Activated gamma-delta T cell treated with anti-CD3 and anti-CD28 coated beads, Interleukin-2, amount 50 U/mL, for 16 hours (primary cell): ENCODE measurements at places on chromosomes 12 and 14.

DNA sequence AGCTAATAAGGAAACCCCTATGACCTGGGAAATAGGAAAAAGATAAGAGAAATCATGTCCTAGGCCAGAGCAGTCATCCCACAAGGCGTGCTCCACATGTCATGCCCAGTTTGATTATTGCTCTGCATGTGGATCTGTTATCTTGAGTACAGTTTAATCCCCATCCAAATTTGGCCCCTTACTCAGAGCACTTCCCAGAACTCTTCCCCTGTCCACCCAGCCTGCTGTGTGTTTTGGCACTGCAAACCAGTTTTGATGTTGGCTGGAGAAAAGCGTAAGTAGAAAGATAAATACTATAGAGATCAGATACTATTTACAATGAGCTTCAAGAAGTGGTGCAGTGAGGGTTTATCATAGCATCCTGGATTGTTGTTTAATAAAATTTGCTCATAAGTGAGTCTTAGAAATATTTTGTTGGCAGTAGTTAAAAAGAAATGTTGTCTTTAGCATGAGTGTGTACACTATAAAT, 83.8 kb downstream of the PTPRB start:
- no peak for DNase-seq

DNA sequence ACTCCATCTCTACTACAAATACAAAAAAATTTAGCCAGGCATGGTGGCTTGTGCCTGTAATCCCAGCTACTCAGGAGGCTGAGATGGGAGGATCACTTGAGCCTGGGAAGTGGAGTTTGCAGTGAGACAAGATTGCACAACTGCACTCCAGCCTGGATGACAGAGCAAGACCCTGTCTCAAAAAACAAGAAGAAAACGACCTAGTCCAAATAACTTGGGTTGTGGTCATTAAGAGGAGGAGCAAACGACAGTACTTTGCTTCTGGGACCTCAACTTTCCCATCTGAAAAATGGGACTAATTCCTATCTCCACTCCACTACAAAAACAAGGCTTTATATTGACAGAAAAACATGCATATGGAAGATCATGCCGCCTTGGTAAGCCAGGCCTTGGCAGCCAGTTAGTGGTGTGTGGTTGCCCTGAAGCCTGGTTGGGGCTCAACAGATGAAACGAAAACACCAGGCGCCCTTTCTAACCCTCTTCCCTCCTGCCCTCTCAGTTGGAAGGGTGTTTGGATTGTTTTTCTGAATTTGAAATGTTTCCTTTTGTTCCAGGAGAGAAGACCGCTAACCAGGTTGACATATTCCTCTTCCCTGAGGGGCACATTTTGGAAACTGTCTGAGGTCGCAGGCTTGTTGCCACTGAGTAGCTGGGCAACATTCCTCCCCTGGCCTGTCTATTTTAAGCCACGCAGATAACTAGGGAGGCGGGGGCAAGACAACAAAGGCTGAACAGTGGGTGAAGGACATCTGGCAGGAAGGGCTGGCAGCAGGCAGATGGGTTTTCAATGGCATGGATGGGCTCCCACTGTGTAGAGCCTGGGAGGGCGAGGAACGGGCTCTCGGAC, 13.7 kb upstream of the VPS37B start:
- no peak for DNase-seq

DNA sequence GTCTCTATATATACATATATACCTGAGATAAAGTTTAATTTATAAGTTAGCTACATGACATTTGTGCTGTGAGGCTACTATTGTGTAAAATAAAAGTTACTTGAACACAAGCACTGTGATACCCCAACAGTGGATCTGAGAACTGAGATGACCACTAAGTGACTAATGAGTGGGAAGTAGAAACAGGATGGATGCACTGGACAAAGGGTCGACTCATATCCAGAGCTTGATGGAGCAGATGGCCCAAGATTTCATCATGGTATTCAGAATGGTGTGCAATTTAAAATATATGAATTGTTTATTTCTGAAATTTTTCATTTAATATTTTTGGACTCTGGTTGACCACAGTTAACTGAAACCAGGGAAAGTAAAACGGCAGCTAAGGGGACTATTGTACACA, 908.6 kb upstream of the MDGA2 start:
- no peak for DNase-seq

- DNase-seq: peak; percentile 28
These were observed 48.4 kb upstream of the FOS start for GRCh38 chr14:75230140-75230792.

DNA sequence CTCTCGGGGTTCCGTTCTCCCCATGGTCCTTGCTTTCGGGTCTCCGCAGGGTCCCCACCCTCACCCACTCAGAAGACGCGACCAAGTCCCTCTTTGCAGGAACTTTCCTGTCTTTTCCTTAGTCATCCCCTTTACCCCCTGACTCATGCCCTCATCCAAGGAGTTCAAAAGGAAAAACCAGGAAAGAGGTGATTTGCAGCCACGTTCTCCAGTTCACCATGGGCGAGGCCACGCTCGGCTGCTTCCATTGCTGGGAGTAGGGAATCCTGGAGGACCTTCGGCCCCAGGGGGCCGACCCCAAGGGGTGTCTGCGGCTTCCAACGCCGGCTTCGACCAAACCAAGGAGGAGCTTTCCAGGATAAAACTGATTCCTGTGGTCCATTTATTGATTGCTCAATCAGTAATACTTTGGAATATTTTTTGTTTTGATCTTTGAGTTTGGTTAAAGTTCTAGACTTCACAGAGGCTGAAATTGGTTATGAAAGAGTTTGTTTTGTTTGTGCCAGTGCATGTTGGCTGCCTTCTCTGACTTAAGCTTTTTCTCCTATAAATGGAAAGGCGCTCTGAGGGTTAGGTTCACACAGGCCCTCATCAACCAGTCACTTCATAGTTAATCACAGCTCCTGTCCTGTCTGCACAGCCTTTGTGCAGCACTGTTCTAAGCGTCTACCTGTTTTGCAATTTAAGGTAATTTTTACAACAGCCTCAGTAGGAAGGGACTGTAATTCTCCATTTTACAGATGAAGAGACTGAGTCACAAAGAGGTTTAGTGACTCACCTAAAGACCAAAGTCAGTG, 827 bp downstream of the ALDH2 start:
- DNase-seq: no peak

DNA sequence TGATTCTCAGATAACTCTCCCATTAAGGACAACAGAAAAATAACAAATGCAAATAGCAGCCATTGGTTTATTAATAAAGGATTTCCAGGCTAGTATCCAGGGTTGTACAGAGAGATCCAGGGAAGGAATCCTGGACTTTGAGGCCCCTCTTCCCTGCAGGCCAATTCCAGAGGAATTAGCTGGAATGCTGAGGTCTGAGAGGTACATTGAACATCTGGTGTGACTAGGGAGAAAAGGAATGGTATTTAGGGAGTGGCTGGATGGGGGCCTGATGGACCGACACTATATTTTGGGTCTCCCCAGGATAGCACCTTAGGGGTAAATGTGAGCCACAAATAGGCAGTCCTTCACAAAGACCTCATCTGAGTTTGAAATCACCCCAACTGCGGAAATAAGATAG, 924.5 kb downstream of the AACS start:
- DNase-seq: no peak

GRCh38 chr14:98093111-98093510, 1178.9 kb downstream of the BCL11B start:
- DNase-seq: no peak

DNA sequence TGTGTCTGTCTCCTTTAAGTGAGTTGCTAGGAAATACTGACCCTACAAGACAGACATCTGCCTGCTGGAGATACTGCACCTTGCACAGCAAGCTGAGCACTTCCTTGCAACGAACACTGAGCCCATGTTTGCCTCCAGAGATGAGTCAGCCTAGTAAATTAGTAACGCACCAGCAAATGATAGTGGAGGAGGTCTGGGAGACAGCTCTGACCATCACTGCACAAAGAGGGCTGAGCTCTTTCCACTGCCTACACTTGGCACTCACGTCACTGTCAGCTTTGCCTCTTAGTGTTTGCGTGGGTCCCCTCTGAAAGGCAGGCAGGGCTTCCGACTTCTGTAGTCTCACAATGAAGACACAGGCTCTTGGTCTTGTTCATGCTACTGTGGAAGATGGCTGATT, 109.0 kb downstream of the APAF1 start:
- DNase-seq: no peak

DNA sequence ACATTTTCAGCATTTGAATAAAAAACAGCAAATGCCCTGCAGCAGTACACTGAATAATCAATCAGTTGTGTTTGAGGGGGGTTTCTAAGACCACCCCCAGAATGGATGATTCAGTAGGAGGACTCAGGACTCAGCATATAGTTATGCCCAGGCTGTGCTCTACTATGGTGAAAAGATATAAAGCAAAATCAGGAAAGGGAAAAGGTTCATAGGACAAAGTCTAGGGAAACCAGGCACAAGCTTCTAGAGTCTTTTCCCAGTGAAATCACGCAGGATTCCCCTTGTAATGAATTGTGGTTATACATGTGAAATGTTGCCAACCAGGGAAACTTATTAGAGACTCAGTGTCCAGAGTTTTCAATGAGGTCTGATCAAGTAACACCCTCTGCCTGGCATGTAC, 25.0 kb upstream of the SLC17A8 start:
- DNase-seq: no peak

- no peak for DNase-seq
These were observed at the start of gene ALX1 for GRCh38 chr12:85280165-85280983. ALX1 (plus strand) TSS chr12:85280220; CDS start chr12:85280262, 42 bp downstream.
